Melanocyte of skin (primary cell): ENCODE measurements at places on chromosomes 13 and 19. TPM values are rescaled to one million over a fixed set of nuclear protein-coding genes. Genes with fewer than 3 reads are reported as not detected.

Gene NLRP7
- total RNA-seq, result not detected in 2 replicates

Gene ETV2
- total RNA-seq, result 0.31 and 0.33 TPM in 2 replicates

Gene TICAM1
- 5.2 and 6.7 TPM in 2 replicates for total RNA-seq

Gene GPX4
- 109 and 115 TPM in 2 replicates for total RNA-seq

Gene BIVM
- 23.4 and 38.2 TPM in 2 replicates for total RNA-seq
